ENCODE measurements at places on chromosomes 4 and X. TPM values are rescaled to one million over a fixed set of nuclear protein-coding genes. Genes with fewer than 3 reads are reported as not detected.

The PCYT1B gene
- total RNA-seq: 0.46 TPM

The CT47A1 gene
- not detected for total RNA-seq

The MGARP gene
- 19.2 TPM for total RNA-seq

The OTOP1 gene
- total RNA-seq: not detected

The DGKK gene
- total RNA-seq: not detected

Measured in smooth muscle cell of bladder (primary cell).